T-cell (primary cell): ENCODE measurements at places on chromosomes 2 and 18.

DNA sequence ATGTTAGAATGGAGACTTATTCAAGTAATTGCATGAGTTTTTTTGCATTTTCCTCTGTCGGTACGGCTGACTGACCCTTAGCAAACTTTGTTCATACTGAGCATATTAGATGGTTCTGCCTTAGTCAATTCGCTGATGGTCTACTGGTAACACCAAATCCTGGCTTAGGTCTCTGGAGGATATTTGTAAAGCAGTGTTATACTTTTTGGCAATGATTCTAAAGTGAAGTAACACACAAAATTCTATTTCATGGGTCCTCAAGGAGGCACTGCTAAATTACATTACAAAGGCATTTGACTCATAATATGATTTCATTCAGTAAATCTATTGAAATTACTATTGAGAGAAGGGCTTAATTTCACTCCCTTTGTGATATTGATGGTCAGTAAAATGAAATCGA, 246.8 kb upstream of the RASGRP3 start:
- no peak for DNase-seq

DNA sequence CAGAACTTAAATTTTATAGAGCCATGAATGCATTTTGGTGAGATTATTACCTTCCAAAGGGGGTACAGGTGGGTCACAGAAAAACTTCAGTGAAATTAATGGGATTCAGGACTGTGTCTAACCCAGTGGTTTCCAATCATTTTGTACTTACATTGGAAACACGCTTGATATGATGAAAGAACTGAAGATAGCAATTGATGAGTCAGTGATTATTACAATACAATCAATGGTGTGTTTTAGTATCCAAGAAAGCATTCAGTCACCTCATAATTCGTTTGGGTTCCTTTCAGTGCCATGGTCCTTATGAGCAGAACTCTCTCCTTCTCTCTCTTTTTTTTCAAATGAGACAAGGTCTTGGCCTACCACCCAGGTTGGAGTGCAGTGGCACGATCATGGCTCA, 66.5 kb upstream of the IGFBP5 start:
- no peak for DNase-seq

DNA sequence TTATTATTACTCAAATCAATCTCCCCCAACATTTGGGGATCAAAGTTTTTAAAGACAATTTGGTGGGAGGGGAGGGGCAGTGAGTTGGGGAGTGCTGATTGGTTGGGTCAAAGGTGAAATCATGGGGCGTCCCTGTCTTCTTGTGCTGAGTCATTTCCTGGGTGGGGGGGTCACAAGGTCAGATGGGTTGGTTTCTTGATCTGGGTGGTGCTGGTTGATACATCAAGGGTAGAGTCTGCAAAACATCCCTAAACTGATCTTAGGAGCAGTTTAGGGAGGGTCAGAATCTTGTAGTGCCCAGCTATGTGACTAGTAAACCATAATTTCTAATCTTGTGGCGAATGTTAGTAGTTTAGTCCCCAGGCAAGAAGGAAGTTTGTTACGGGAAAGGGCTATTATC, 67.4 kb downstream of the MOGAT1 start:
- no peak for DNase-seq

DNA sequence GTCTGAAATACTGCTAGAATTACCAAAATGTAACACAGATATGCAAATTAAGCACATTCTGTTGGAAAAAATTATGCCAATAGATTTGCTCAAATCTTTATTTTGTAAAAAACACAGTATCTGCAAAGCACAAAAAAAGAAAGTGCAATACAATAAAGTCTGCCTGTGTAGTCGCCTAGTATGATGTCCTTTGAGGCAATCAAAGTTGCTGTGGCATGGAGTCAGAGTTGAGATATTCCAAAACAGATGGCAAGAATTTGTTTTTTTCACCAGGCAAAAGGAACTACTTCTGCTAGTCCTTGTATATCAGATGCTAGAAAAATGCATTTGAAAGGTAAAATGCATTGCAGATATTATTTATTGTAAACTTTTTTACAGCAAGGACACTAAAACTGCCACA, 531.3 kb upstream of the TMEFF2 start:
- DNase-seq: no peak

DNA sequence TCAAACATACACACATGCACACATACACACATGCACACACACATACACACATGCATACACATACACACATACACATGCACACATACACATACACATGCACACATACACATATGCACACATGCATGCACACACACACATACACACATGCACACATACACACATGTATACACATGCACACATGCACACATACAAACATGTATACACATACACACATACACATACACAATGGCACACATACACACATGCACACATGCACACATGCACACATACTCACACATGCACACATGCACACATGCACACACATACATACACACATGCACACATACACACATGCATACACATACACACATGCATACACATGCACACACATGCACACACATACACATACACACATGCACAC, 137.2 kb downstream of the ACKR3 start:
- DNase-seq: no peak

GRCh38 chr2:199382091-199382490, 75.6 kb downstream of the SATB2 start:
- no peak for DNase-seq

DNA sequence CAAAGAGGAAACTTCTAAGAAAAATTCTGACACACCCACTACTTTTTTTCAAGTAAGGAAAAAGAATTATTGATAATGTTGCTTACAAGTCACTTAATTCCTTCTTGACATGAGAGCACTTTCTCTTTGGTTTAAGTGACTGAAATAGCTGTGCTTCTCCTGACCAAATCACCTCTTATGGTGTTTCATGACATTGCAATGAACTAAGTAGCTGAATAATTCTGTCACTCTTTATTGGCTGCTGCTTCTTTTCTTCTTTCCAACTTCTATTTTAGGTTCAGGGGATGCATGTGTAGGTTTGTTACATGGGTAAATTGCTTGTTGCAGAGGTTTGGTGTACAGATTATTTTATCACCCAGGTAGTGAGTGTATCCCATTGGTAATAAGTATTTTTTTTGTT, 447.6 kb upstream of the NETO1 start:
- no peak for DNase-seq

DNA sequence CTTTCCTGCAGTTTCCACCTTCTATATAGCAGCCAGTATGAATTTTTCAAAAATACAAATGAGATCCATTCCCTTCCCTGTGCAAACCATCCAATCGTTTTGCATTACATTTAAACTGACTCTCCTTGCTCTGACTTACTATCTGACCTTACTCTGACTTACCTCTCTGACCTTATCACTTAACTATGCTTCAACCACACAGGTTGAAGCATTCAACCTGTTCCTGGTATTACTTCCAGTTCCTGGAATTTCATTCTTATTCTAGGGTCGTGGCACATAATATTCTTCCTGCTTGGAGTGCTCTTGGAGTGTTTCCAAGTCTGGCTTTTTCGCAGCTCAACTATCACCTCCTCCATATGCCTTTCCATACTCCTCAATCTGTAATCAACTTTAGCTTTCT, 850.6 kb upstream of the CHAC2 start:
- DNase-seq: no peak

- DNase-seq: no peak
Observed at GRCh38 chr2:134389381-134389780, 135.5 kb downstream of the MGAT5 start.

GRCh38 chr2:121653035-121653434, 3.8 kb upstream of the CLASP1 start:
- no peak for DNase-seq

GRCh38 chr2:118661179-118661578, 186.3 kb downstream of the EN1 start:
- no peak for DNase-seq

DNA sequence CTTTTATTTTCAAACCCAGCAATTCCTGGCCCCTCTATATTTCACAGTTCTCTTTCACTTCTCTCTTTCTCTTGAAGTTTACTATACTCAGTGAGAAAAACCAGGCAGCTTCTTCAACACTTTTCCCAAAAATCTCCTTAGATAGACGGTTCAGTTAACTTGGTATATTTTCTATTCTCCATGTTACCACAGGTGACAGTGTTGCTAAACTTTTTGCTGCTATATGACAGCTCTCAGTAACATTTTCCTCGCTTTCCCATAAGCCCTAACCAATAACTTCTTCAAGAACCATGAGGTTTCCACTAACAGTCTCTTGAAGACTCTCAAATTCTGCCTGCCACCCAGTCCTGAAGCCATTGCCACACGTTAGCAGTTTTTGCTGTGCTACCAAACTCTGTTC, 45.8 kb downstream of the CYBRD1 start:
- no peak for DNase-seq

DNA sequence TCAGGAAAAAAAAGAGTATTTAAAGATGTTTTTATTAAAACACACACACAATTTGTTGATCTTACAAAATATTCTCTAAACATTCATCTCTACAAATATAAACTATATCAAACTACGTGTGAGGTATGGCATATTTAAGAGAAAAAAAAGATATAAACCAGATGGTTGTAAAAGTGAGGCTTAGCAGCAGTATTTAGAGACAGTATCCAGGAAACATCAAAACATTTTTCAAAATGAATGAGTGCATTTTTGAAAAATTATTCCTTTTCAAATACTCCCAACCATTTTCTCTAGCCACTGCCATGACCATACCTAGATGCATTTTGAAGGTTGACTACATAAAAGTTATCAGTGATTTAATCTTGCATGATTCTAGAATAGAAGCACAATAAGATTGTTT, 38.2 kb upstream of the RAB27B start:
- DNase-seq: no peak

GRCh38 chr2:134988994-134989605, 58.1 kb downstream of the MAP3K19 start:
- no peak for DNase-seq

- peak; percentile 65 for DNase-seq
Observed at GRCh38 chr2:25314514-25315315, 27.0 kb downstream of the DNMT3A start.

DNA sequence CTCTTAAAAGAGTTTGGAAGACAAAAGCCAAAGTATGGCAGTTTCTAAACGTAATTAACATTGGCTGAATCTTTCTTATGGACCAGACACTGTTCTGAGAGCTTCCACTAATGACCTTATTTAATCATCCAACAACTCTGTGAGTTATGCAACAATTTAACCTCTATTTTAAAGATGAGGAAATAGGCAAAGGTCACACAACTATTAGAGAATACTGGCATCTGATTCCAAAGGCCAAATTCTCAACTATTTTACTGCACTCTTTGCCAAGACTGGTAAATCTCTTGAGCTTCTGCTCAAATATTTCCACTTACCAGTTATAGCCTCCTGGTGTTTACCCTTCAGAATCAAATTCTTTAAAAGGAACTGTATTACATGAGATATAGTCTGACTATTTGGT, 42.1 kb upstream of the ERMN start:
- DNase-seq: no peak

DNA sequence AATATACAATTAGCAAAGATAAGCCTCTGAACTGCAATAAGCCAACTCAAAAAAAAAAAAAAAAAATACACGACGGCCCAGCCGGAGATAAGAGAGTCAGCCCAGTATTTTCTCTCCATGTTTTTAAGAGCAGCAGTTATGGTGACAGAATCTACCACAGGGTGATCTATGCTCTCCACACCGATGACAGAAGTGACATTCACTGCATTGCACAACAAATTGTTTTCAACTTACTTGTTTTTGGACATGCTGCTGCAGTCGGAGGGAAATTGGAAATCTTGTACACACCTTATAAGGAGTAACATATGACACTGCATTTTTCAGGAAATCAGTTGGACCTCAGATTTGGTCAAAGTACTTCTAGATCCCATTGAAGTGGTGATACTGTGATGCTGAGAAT, 23.3 kb upstream of the APOB start:
- DNase-seq: no peak

DNA sequence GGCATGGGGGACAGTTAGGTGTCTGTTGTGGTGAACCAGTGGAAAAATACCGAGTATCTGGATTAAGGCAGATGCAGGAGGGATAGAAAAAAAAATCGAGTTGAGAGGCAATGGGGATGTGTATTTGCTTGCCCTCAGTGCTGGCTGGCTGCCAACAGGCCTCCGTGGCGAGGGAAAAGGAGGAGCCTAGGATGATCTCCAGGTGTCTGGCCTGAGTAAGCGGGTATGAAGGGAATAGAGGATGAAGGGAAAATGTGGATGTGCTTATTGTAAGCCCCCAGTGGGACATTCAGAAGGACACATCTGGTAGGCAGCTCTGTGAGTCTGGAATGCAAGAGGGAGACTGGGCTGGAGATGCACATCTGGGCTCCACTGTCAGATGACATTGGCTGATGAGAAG, 22.8 kb downstream of the KCNS3 start:
- DNase-seq: no peak

DNA sequence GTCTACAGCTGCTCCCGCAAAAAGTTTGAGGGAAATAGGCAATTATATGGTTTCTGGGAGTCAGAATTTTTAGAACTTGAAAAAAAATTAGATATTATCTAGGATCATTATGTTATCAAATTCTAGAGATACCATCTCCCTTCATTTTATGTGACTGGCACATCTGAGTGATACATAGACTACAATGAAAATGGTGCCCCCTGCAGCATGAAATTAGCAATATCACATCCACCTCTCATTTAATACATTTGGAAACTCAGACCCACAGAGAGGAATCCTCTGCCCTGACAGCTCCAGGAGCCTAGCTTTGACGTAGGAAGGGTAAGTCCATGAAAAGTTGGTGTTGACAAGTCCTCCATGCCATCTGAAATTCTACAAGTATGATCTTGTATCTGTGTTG, 381.6 kb downstream of the SUCLG1 start:
- DNase-seq: no peak

DNA sequence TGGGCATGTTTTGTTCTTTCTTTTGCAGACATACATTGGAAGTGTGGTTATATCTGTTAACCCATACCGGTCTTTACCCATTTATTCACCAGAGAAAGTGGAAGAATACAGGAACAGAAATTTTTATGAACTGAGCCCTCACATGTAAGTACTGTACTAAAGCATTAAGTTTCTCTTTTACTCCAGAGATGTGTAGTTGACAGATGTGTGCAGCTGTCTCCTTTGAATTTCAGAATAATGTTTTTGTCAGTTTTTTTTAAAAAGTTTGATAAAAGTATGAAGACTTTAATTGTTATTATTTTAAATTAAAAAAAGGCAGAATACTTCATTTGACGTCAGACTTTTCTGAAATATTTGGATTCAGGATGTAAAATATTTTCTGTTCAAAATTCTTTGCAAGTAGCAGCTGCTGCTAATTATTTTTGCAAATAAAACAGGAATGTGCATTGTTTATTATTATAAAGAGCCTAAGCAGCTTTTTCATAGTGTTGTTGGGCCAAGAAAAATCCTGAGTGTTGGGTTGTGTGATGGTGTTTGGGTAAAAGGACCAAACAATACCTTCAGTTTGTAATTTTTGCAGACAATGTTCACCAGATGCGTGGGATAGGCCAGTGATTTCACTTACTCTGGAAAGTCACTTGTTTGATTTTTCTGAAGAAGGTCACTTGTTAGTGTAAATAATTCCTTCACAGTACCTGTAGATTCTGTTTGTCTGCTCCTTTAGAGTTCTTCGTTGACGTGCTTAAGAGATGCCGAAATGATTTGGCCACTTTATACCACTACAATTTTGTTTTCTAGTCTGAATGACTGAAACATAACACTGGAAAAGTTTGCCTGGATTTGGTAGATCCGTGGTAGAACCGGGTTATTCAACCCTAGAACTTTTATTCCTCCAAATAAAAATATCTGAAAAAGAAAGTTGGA, 51.1 kb downstream of the MYO1B start:
- no peak for DNase-seq

- DNase-seq: no peak
Observed at GRCh38 chr2:153059338-153060052, 341.1 kb downstream of the ARL6IP6 start.
